ENCODE measurements at places on chromosomes 6 and 20.

DNA sequence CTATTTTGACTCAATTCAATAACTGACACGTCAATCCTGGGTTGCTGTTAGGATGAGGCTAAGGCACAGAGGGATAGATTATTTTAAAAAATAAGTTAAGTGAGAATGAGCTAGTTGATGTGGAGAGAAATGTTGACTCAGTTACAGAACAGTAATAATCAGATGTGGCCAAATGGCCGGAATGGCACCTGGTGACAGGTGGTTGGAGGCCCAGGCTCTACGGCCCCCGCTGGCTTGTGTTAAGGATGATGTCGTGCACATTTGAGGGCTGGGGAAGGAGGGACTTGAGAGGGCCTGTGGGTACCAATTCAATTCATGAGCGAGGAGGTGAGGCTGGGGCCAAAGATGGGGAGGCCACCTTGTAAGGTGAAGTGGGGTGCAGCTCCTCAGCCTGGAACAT is 31.7 kb downstream of the APCDD1L start:
- no peak for DNase-seq

GRCh38 chr20:52201395-52201794 is 9.8 kb upstream of the ZFP64 start:
- DNase-seq, result no peak

DNA sequence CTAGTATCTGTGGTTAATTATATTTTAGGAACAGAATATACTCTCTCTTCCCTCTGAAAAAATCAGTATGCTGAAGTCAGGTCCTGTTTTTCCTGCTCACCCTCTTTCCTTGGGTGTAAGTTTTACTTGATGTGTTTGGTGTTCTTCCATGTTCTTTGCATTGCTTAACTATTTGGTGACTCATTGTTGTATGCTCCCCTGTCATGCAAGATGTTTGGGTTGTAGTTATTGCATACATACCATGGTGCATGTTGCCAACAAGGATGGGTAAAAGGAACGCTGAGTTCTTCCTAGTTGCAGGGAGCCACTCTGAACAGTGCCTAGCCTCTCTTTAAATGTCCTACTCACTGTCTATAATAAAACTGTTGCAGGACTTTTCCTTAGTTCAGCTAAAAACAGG is 207.9 kb upstream of the LAMP5 start:
- DNase-seq, result no peak

- DNase-seq, result no peak
These were observed 3.0 kb downstream of the THBS2 start for GRCh38 chr6:169250660-169251059.

GRCh38 chr6:16804546-16805242 is 43.4 kb upstream of the ATXN1 start:
- no peak for DNase-seq

- no peak for DNase-seq
These were observed 40.4 kb downstream of the GPR6 start for GRCh38 chr6:110018486-110018885.

- no peak for DNase-seq
These were observed 104.0 kb downstream of the ISM1 start for GRCh38 chr20:13325033-13325432.

DNA sequence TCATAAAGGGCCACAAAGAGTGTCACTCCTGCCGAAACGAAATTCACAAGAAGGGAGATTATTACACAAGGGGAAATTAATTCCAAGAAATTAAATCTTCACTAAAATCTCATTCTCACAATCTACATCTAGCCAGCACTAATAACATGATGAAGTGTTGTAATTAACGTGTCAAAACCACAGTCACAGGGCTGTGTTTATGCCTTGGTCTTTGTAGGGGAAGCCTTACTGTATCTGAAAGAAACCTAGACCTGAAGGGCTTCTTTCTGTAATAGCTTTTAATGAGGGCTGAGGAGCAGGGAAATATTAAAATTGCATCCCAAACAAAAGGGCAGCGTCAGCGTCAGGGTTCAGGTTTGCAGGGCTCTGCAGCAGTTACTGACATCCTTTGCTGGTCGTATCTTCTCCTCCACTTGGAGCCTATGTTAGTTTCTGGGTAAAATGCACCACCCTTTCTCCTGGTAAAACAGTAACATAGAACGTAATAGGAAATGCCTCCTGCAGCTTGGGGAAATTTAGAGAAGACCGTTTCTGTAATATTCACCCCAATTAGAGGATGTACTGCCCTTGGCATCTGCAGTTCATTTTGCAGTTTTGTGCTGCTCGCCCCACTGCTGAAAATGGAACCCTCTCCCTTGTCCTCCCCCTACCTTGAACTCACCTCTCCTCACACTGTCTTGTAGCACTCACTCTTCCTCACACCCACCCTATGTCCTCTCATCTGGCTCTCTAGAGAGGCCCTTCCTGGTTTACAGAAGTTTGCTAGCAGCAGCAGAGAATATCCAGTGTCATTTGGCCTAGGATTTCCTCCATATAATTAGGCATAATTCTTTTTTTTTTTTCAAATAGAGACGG is 109.0 kb upstream of the TRAF3IP2 start:
- no peak for DNase-seq

- DNase-seq, result no peak
These were observed 453.0 kb downstream of the LMBRD1 start for GRCh38 chr6:69343851-69344250.

DNA sequence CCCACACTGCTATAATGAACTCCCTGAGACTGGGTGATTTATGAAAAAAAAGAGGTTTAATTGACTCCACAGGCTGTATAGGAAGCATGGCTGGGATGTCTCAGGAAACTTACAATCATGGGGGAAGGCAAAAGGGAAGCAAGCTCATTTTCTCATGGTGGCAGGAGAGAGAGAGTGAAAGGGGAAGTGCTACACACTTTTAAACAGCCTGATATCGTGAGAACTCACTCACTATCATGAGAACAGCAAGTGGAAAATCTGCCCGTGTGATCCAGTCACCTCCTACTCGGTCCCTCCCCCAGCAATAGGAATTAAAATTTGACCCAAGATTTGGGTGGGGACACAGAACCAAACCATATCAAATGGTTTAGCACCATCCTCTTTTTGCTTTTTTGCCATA is 116.6 kb upstream of the CEP162 start:
- DNase-seq, result no peak

DNA sequence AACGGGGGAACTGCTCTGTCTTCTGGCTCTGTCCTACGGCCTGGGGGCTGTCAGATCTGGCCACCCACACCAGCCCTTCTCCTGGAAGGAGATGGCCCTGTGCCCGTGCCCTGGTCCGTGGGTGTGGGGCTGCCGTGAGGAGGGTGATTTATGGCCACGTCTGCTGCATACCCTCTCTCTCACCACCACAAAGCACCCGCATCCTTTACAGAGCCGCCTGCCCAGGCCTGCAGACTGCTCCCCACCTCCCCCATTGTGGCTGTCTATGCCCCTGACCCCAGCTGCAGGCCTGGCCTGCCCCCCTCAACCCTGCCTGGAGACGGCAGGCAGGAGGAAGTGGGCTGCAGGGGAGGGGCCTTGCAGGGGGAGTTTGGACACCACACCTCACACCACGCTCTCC is 72.7 kb upstream of the GATA5 start:
- no peak for DNase-seq

DNA sequence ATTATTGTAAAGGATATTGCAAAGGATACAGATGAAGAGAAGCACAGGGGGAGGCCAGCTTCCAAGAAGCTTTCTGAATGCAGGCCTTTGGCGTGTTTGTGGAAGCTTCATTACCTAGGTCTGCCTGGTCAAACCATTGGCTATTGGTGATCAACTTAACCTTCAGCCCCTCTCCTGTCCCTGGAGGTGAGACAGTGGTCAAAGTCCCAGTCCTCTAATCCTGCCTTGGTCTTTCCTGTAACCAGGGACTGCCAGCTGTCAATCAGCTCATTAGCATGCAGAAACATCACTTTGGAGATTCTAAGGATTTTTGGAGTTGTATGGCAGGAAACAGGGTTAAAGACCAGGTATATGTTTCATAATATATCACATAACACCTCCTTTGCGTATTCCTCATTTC is 13.0 kb downstream of the RIN2 start:
- DNase-seq, result no peak

- no peak for DNase-seq
These were observed 586.1 kb downstream of the RNF144B start for GRCh38 chr6:18973251-18973650.

GRCh38 chr20:39042279-39043150 is 80.4 kb downstream of the DHX35 start:
- no peak for DNase-seq

- DNase-seq, result no peak
These were observed 265.9 kb upstream of the FERMT1 start for GRCh38 chr20:6388671-6389197.

GRCh38 chr6:129494099-129494498 is 215.9 kb downstream of the ARHGAP18 start:
- DNase-seq, result no peak

Measured in stimulated activated CD4-positive, alpha-beta T cell treated with anti-CD3 and anti-CD28 coated beads, TNF-alpha, amount 100 ng/mL, for 24 hours (primary cell).